ENCODE measurements at places on chromosomes 2 and 18.

GRCh38 chr2:241620419-241620769, 16.6 kb downstream of the THAP4 start:
- DNase-seq: no peak
- H3K4me1 ChIP-seq: peaks cover 47% of the 10 kb centered on the region
- no peak overlapping the region for H3K4me3 ChIP-seq
- no peaks in the 10 kb centered on the region for H3K27me3 ChIP-seq
- peaks cover 21% of the 10 kb centered on the region for H3K36me3 ChIP-seq
- no peak overlapping the region for H3K27ac ChIP-seq

- peak overlapping the region; percentile 45 for H3K4me3 ChIP-seq
- H3K4me1 ChIP-seq: peaks cover 78% of the 10 kb centered on the region
- no peaks in the 10 kb centered on the region for H3K27me3 ChIP-seq
- H3K36me3 ChIP-seq: no peaks in the 10 kb centered on the region
These were observed 7.6 kb upstream of the AGFG1 start for GRCh38 chr2:227464361-227464760.

DNA sequence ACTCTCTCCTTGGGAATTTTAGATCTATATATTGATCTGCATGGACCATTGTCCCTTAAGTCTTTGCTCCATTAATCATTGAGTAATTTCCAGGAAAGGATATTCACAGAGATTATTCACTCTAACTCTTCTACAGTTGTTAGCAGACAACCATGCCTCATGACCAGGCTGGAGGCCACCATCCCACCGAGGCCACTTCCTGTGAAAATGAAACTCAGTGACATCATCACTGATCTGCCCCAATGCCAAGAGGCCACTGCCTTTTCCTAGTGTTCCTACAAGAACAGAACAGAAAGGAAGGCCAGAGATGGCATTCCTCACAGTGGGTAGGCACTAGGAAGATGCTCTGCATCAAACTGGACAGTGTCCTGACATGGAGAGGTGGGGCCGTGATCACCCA, 161.3 kb downstream of the DTNA start:
- no peak overlapping the region for H3K27ac ChIP-seq
- DNase-seq: no peak
- no peaks in the 10 kb centered on the region for H3K36me3 ChIP-seq
- H3K4me3 ChIP-seq: no peak overlapping the region

DNA sequence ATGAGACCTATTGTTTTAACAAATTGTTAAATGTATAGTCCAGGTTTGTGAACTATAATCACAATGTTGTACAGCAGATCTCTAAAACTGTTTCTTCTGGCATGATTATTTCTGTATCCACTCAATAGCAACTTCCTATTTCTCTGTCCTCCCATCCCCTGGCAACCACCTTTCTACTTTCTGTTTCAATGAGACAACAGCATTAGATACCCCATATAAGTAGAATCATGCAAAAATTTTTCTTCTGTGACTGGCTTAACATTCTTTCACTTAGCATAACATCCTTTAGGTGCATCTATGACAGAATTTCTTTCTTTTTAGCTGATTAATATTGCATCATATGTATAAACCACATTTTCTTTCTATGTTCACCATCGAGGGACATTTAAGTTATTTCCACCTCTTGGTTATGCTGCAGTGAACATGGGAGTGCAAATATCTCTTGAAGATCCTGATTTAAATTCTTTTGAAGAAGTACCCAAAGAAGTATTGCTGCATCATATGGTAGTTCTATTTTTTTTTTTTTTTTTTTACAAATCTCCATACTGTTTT, 713.5 kb downstream of the LRP1B start:
- no peak for DNase-seq
- no peak overlapping the region for H3K4me3 ChIP-seq
- H3K27me3 ChIP-seq: no peaks in the 10 kb centered on the region
- no peak overlapping the region for H3K27ac ChIP-seq
- H3K4me1 ChIP-seq: no peaks in the 10 kb centered on the region

- no peaks in the 10 kb centered on the region for H3K36me3 ChIP-seq
- H3K27me3 ChIP-seq: no peaks in the 10 kb centered on the region
- H3K27ac ChIP-seq: no peak overlapping the region
- no peak overlapping the region for H3K4me3 ChIP-seq
- no peak for DNase-seq
These were observed 318.5 kb downstream of the GRB14 start for GRCh38 chr2:164302786-164303185.

DNA sequence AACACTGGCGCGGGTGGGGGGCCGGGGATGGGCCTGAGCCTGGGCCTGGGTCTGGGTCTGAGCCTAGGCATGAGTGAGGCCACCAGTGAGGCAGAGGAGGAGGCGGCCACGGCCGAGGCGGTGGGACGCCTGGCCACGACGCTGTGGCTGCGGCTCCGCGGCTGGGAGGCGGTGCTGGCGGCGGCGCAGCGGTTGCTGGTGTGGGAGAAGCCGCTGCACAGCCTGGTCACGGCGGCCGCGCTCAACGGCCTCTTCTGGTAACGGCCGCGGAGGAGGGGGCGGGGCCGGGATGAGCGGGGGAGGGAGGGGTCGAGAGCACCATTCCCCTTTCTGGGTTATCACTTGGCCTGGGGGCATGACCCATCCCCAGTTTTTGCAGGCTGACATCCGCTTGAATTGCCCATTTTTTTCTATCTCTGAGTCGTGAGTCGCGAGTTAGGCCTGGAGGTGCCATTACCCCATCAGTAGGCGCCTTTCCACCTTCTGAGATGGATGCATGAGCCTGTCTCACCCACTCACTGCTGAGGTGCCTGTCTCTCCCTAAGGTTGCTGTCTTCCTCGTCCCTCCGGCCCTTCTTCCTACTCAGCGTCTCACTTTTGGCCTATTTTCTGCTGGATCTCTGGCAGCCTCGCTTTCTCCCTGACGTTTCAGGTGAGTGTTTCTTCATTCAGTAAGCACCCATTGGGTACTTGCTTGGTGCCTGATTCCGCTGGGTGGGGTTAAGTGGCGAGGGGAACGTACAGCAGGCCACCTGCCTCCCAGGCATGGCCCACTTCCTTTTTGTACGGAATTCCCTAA, 501 bp downstream of the RETREG2 start:
- peak overlapping the region; percentile 89 for H3K27ac ChIP-seq
- H3K27me3 ChIP-seq: no peaks in the 10 kb centered on the region
- H3K4me1 ChIP-seq: peaks cover 78% of the 10 kb centered on the region
- H3K36me3 ChIP-seq: peaks cover 54% of the 10 kb centered on the region

DNA sequence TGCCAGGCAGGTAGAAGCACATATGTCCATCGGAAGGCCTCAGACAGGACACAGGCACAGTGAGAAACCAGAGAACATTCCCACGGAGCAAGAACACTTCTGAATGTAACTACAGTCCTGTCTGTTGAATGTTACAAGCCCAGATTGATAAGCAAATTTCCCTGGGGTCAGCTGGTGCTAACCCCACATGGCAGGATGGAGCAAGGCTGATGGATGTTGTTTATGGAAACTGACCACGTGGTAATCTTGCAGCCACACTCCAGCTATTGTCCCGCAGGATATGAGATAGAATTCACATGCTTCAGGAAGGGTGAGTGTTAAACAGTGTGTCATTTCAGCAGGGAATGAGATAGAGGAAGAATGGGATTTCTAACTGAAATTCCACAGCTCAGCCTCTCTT, 138.8 kb upstream of the COPS8 start:
- peaks cover 5% of the 10 kb centered on the region for H3K27me3 ChIP-seq
- no peak for DNase-seq
- no peak overlapping the region for H3K27ac ChIP-seq

GRCh38 chr18:40976050-40976449, 979.0 kb upstream of the PIK3C3 start:
- DNase-seq: no peak
- H3K27me3 ChIP-seq: no peaks in the 10 kb centered on the region
- no peak overlapping the region for H3K27ac ChIP-seq
- H3K4me1 ChIP-seq: no peaks in the 10 kb centered on the region

DNA sequence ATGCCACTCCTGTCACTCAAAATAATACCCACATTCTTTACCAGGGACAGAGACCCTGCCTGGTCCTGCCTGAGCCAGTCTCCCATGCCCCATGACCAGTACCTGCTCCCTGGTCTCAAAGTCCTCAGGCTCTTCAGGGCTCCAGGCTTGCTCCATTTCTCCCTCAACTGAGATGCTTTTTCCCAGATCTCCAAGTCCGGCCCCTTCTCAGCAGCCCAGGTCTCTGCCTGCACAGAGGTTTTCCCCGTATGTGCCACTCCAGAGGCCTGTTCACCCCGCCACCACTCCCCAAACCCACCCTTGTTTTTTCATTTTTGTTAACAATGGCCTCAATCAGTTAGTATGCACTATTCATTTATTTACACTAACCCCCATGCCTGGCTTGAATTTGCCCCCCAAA, 499.5 kb upstream of the MYT1L start:
- H3K27me3 ChIP-seq: no peaks in the 10 kb centered on the region
- H3K4me3 ChIP-seq: no peak overlapping the region
- no peaks in the 10 kb centered on the region for H3K4me1 ChIP-seq
- H3K36me3 ChIP-seq: no peaks in the 10 kb centered on the region

DNA sequence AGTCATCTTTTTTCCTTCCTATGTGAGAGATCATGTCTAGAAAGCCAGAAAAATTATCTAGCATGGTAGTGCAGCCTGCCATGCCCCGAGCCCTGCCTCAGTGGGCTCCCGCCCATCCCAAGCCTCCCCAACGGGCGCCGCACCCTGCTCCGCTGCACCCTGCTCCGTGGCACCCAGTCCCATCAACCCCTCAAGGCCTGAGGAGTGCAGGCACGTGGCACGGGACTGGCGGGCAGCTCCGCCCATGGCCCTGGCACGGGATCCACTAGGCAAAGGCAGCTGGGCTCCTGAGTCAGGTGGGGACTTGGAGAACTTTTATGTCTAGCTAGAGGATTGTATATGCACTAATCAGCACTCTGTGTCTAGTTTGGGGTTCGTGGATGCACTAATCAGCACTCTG, 83.4 kb upstream of the COL3A1 start:
- H3K36me3 ChIP-seq: no peaks in the 10 kb centered on the region
- H3K4me1 ChIP-seq: no peaks in the 10 kb centered on the region
- no peak overlapping the region for H3K4me3 ChIP-seq
- no peak for DNase-seq

DNA sequence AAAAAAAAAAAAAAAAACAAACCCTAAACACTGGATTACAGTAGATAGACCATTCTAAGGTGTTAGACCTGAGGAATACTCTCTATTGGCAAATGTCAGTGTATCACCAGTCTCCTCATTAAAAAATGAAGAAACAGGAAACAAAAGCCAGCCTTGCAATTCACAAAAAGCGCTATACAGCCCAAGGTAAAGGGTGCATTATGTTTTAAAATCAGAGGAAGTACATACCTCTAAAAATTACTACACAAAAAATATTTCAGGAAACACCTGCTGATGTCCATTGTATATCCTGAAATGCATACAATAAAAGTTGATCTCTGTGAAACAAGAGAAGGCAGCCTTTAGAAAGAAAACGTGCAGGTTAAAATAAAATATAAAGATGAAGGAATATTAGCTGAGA, 54.9 kb upstream of the TSPYL6 start:
- DNase-seq: no peak
- H3K36me3 ChIP-seq: no peaks in the 10 kb centered on the region
- no peak overlapping the region for H3K27ac ChIP-seq
- H3K4me3 ChIP-seq: no peak overlapping the region
- H3K27me3 ChIP-seq: peaks cover 11% of the 10 kb centered on the region
- H3K4me1 ChIP-seq: no peaks in the 10 kb centered on the region

DNA sequence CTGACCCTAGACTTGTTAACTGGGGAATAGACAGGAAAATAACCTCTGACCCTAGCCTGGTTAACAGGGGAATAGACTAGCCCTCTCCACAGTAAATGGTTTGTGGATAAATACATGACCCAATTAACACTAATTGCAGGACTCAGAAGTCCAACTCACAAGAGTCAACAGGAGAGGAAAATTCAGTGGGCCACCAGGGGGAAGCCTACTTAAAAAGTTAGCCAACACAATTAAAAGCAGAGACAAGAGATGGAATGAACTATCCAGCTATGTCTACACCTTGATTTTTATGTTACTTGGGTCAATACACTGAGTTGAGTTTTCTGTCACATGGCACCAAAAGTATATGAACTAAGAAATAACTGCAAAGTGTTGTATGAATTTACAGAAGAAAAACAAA, 158.8 kb upstream of the SLC39A10 start:
- H3K4me3 ChIP-seq: no peak overlapping the region
- H3K4me1 ChIP-seq: peaks cover 43% of the 10 kb centered on the region
- no peak overlapping the region for H3K27ac ChIP-seq
- no peaks in the 10 kb centered on the region for H3K27me3 ChIP-seq
- peaks cover 42% of the 10 kb centered on the region for H3K36me3 ChIP-seq
- DNase-seq: peak; percentile 52

- H3K27me3 ChIP-seq: no peaks in the 10 kb centered on the region
- H3K27ac ChIP-seq: no peak overlapping the region
- H3K4me3 ChIP-seq: no peak overlapping the region
- DNase-seq: no peak
- peaks cover 15% of the 10 kb centered on the region for H3K4me1 ChIP-seq
These were observed 24.5 kb downstream of the RTTN start for GRCh38 chr18:70181015-70181414.

DNA sequence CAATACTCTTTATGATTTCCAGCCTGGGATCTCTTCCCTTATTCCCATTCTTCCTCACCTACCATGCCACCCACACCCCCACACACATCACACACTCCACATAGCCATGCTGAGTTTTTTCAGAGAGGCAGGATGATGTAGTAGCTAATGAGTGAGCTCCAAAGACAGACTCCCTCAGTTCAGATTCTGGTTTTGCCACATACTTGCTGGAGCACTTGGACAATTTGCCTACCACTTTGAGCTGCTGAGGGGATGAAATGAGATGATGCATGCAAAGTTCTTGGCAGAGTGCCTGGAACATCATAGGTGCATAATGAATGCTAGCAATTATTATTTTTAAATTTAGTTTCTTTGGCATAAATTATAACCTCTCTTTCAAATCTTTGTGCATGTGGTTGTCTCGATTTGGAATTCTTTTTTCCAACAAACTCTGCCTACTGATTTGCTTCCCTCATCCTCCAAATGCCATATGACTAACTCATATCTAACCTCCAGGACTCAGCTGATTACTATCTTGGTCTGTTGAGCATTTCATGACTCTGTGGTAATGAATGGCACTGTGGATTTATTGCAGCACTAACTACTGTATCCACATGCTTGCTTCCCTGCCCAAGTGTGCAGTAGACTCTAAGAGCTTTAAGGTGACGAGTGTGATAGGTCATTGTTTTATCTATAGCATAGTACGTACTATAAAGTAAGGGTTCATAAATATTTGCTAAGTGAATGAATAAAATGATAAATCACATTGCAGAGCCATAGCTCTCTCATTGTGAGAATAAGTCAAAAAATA, 99.1 kb downstream of the TACR1 start:
- no peak for DNase-seq
- no peak overlapping the region for H3K4me3 ChIP-seq
- no peak overlapping the region for H3K27ac ChIP-seq
- peaks cover 4% of the 10 kb centered on the region for H3K27me3 ChIP-seq
- no peaks in the 10 kb centered on the region for H3K4me1 ChIP-seq
- no peaks in the 10 kb centered on the region for H3K36me3 ChIP-seq

DNA sequence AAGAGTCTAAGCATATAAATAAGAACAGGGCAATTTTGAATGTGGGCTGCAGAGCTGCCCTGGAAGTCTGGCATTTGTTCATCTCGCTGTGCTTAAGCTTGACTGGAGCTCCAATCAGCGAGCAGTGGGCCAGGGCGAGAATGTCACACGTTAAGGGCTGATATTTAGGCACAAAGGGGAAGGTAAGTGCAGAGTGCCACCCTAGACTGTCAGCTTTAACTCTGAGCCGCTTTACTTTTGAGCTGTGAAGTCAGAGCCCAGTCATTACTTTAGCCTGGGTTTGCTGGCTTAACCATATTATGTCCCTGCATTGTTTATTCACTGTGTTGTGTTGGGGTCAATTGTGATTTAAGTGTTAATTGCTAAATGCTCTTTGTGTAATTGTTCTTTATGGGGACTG, 236.1 kb upstream of the SIX3 start:
- H3K4me1 ChIP-seq: peaks cover 10% of the 10 kb centered on the region
- H3K27me3 ChIP-seq: no peaks in the 10 kb centered on the region
- H3K27ac ChIP-seq: no peak overlapping the region
- DNase-seq: no peak
- no peaks in the 10 kb centered on the region for H3K36me3 ChIP-seq
- no peak overlapping the region for H3K4me3 ChIP-seq
